NCI-H524 (cell line): ENCODE measurements at places on chromosomes 6 and 20.
A peak's percentile ranks its signal among the peaks of the same experiment; 100 is the strongest.

GRCh38 chr6:157272866-157273755 lies 50.2 kb downstream of the TMEM242 start:
- no peak for DNase-seq

- peak; percentile 95 for DNase-seq
These were observed 53.9 kb upstream of the HFE start for GRCh38 chr6:26033085-26033940.

- no peak for DNase-seq
These were observed 1434.3 kb upstream of the ADGRB3 start for GRCh38 chr6:67200626-67201403.

GRCh38 chr20:11691766-11692165 lies 225.9 kb upstream of the BTBD3 start:
- DNase-seq: no peak
